Left renal pelvis (tissue), 4 donors: ENCODE measurements at places on chromosomes 3 and 15.

GRCh38 chr3:99928771-99929744 lies 111.4 kb downstream of the CMSS1 start:
- no peak for DNase-seq

- DNase-seq, result no peak
These were observed 1.6 kb downstream of the PDE8A start for GRCh38 chr15:84983294-84983693.

- no peak for DNase-seq
These were observed 181.2 kb upstream of the TTC14 start for GRCh38 chr3:180420804-180421203.

DNA sequence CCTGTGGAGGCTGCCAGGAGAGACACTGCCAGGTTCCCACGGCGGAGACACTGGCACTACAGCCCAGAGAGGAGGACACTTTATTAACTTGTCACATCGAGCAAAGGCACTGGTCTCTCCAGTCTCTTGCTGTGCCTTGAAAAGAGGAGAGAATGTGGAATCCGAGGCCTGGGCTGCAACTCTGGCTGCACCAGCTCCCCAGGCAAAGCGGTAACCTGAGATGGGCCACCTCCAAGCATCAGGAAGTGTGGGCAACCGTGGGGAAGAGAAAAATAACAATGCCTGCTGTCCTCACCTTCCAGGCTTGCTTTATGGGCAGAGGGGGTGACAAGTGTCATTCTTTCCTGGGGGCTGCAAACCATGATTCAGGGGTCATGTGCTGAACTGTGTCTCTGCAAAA lies 91.6 kb upstream of the RGMA start:
- no peak for DNase-seq

GRCh38 chr3:109943181-109943580 lies 605.8 kb upstream of the DPPA4 start:
- no peak for DNase-seq

GRCh38 chr3:152650177-152650576 lies 184.8 kb upstream of the P2RY1 start:
- DNase-seq, result no peak

- DNase-seq, result no peak
These were observed 33.7 kb upstream of the VILL start for GRCh38 chr3:37956723-37957538.

DNA sequence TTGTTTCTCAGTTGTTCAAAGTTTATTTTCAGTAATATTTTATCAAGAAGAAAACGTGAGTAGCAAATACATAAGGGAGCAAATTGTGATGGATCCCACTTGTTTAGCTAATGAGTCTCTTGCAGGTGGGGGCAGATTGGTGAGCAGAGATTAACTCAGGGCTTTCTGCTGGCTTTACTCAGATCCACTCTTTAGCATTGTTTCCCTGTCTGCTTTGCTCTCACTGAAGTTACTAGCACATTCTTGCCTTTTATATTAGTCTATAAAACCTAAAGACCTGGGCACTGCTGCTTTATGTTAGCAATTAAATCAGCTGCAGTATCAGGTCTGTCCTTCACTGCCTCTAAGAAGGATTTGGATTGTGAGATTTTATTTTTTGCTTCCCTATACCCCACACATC lies 71.5 kb downstream of the STAC start:
- DNase-seq, result no peak

GRCh38 chr15:69612112-69612511 lies 159.5 kb downstream of the RPLP1 start:
- no peak for DNase-seq

DNA sequence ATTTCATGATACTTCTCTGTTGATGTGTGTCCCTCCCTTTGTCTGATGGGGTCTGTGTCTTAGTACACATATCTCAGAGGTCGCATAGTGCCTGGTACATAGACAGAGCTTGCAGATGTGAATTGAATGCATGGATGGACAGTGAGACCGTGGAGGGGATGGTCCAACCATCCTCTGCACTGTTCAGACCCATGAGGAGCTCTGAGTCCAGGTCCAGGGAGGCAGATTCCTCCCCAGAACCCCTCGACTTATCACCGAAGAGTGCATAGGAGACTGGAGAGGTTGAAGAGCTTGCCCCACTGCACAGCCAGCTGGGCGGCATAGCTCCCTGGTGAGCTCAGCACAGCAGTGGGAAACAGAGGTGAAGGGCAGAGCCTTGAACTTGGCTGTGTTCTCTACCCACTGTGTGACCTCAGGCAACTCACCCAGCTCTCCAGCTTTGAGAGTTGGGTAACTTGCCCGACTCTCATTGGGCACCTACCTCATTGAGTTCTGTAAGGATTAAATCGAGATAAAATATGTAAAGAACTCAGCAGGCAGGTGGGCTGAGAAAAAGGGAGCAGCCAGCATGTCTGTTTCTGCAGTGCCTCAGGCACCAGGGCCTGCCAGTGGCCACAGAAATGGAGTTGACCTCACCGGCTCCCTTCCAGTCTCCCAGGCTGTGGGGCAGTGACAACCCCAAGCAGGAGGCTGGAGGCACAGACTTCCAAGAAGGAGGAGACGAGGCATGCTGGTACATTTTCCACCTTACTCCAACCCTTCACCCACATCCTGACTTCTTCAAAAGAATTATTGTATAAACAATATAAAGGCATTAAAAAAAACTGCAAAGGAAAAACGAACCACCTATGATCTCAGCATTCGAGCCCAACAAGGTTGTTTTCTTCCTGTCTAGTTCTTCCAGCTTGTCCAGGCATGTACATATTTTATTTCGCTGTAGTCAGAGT lies 54.1 kb upstream of the TFRC start:
- no peak for DNase-seq

DNA sequence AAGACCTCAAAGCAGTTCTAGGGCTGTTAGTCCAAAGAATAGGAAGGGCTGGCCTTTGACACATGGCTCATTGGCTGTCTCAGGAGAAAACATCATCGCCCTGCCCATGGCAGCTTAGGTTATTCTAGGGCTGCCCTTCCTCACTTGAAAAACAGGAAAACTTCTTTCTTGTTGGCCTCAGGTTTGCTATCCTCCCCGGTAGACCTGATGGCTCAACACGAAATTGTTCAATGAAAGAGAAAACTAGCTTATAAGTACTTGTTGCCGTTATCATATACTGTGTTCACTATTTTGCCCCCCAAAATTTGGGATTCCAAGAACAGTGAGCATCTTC lies 602 bp upstream of the SLTM start:
- DNase-seq, result no peak

GRCh38 chr3:52299879-52300611 lies 12.4 kb downstream of the GLYCTK start:
- no peak for DNase-seq

GRCh38 chr3:135084405-135084804 lies 289.3 kb downstream of the EPHB1 start:
- no peak for DNase-seq

GRCh38 chr15:73794443-73795133 lies 41.4 kb upstream of the INSYN1 start:
- DNase-seq, result no peak

DNA sequence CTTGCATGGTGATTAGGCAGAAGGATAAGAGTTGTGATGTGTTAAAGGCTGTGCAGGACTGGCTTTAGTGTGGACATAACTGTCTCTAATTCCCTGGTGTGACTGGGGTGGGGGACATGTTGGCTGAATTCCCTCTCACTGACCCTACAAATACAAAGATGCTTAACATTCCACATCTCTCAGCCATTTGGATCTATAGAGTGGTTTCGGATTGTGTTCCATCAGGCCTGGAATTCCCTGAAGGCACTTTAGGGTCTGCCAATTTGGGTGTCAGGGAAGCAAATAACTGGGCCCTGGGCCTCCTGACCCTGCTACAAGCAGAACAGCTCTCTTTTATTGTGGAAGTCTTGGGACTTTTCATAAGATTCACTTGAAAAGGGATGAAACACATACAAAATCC lies 56.2 kb downstream of the ARHGEF26 start:
- no peak for DNase-seq

DNA sequence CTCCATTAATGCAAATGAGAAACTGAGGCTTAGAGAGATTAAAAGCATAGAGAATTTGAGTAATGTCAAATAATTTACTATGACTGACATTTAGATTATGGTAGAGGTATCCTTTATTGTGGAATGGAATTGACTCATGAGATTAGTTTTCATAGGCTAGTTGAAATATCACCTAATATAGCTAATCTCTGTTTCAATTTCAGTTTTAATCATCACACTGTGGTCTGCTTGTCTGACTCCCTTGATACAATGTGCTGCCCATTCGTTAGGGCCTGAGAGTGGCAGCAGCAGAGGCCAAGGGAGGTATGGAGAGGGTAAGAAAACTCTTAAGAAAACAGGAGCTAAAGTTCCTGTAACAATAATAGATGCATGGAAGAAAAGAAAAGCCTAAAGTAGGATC lies 13.2 kb upstream of the ZBTB20 start:
- DNase-seq, result no peak

DNA sequence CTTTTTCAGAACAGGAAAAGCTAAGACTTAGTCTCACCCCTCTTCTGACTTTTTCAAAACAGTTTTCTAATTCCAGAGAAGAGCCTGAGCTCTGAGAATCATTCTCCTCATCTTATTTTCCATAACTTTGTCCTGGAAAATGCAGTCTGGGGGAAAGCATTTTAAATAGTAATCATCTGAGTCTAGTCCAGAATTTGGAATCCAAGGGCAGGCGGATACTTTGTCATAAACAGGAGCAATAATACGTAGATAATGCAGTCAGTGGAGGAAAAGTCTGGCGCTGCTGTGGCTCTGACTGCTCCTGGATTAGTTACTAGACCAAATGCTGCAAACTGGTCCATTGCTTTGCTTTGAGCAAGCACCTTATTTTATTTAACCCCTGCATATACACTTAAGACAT lies 285.0 kb downstream of the THSD4 start:
- no peak for DNase-seq

DNA sequence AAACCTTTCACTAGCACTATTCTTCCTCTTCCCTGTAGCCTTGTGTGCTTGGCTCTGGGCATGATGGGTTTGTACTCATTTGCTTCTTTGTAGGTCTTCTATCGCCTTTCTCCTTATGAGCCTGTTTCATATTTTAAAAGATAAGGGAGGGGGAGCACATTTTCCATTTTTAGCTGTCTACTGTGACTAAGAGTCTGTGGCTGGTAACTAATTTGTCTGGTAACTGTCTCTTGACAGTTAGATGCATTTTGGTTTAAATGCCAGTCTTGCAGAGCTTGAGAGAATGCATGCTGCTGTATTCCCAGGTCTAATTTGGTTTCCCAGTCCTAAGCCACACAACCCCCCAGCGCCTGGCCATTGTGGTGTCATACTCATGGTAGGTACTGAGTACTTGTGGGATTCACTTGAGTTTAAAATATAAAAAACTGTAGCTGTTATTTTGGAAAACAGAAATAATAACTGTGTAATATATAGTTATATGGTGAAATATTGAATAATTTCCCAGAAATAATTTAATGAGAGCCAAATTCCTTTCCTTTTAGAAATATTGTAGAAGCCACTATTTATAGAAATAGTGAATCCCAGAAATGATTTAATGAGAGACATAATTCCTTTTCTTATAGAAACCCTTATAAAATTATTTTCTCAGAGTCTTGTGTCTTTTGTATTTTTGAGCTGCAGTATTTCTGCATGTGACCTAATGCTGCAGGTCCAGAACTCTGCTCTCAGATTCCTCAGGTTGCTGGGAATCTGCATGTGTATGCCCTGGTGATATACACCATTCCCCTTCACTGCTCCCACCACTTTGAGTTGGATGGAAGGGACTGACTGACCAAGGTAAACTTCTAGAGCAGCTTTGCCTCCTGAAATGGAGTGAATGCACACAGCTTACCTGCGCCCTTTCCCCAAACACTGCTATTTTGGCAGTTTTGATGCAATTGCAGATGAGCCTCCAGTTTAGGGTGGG lies 13.9 kb upstream of the GPR171 start:
- no peak for DNase-seq

DNA sequence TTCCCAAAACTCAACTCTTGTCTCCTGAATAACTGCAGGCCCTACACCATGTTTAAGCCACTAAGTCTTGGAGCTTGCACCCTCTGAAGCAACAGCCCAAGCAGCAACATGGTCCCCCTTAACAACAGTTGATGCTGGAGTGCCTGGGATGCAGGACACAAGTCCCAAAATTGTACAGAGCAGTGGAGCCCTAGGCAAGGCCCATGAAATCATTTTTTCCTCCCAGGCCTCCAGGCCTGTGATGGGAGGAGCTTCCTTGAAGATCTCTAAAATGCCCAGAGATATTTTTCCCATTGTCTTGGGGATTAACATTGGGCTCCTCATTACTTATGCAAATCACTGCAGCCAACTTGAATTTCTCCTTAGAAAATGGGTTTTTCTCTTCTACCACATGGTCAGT lies 311.9 kb upstream of the EPHA3 start:
- DNase-seq, result no peak

GRCh38 chr15:28955993-28956421 lies 70.2 kb downstream of the APBA2 start:
- no peak for DNase-seq

- DNase-seq, result no peak
These were observed 65.2 kb downstream of the TPRA1 start for GRCh38 chr3:127525373-127525772.

DNA sequence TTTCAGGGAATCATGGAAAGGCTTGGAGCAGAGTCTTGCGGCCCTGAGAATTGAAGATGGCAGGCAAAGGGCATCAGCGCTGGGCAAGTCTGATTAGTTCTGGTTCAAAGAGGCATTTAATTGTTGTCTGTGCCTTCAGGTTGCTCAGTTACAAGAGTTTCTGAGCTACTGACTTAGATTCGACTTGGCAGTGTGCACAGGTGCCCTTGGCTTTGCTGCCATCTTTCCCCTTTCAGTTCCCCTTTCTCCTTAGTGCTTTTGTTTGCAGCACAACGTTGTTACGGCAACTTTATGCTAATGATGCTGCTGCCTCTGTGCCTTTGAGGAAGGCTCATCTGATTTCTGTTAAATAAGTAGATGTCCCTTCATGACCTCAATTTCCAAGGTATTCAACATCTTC lies 12.5 kb downstream of the P2RY14 start:
- DNase-seq, result no peak

GRCh38 chr3:112763258-112763657 lies 83.4 kb downstream of the CD200R1L start:
- DNase-seq, result no peak

DNA sequence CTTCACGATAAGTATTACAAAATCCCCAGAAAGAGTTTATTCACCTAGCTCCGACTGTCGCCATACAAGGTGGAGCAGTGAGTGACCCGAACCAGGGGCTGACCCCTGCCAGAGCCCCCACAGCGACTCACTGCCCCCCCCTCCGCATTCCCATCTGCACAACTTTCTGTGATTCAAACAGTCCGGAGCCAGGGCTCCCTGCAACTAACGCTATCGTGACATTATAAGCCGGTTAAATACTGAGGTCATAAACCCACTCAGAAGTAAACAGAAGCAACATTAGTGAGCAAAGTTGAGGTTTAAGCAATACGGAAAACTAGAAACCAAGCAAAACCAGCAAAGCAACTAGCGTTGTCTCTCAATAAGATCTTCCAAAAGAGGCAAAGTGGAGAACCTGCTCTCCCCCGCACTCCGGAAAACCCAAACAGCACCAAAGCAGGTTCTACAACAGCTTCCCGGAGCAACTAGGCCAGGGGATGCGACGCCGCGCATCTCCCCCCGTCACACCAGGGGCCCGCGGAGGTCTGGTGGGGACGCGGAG lies 642 bp downstream of the SCAP start:
- no peak for DNase-seq

- DNase-seq, result no peak
These were observed 70.5 kb downstream of the GABRB3 start for GRCh38 chr15:26702381-26702780.
